ENCODE measurements at places on chromosomes 7 and 10.
A peak's percentile ranks its signal among the peaks of the same experiment; 100 is the strongest.

DNA sequence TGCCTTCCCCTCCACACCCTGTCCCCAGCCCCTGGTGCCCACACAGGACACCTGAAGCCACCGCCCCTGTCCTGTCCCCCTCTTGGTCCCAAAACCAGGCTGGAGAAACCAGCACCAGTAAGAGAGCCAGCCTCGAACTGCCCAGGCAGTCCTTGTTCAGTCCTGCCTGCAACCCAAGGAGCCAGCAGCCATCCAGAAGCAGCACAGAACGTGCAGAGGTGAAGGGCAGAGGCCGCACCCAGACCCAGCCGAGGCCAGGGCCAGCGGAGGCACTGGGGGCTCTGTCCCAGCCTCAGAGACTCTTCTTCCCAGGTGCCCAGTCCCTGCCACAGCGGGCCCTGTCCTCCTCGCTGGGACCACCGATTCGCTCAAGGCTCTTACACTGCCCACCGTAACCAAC is 23.3 kb upstream of the CNPY1 start:
- no peak for DNase-seq

DNA sequence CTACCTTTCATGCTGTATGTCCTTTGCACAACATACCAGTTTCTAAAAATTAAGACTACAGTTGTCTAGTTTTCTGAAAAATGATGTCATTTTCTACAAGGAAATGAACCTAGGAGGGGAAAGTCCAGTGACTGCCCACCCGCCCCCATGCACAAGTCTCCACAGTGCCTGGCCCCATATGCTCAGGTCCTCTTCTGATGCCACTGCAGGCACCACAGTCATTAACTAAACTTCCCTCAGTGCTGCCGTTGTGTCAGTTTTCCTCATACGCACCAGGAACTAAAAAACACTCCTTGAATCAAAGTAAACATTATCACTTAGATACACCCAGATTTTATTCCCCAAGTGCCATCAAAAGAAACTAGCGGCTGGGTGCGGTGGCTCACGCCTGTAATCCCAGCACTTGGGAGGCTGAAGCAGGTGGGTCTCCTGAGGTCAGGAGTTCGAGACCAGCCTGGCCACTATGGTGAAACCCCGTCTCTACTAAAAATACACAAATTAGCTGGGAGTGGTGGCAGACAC is 6.9 kb upstream of the TNS3 start:
- no peak for DNase-seq

DNA sequence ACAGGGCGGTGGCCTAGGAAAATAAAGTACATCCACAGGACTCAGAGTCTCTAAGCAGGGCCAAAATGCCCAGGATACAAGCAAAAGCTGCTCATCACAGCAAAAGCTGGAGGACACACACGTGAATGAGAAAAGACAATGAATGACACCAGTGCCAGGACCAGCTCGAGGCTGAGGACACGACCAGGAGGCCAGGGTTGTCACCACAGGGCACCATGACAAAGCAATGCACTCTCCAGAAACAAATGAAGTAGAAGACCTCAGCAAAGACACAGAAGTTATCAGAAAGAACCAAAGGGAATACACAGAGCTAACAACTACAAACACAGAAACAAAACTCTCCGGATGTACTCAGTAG is 92.1 kb downstream of the FOXL3 start:
- DNase-seq: peak; percentile 4

DNA sequence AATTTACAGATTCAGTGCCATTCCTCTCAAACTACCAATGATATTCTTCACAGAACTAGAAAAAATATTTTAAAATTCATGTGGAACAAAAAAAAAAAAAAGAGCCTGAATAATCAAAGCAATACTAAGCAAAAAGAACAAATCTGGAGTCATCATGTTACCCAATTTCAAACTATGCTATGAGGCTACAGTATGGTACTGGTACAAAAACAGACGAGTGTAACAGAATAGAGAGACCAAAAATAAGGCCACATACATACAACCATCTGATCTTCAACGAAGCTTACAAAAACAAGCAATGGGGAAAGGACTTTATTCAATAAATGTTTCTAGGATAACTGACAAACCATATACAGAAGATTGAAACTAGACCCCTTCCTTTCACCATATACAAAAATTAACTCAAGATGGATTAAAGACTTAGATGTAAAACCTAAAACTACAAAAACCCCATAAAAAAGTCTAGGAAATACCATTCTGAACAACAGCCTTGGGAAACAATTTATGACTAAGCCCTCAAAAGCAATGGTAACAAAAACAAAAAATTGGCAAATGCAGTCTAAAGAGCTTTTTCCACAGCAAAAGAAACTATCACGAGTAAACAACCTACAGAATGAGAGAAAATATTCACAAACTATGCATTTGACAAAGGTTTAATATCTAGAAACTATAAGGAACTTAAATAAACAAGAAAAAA is 207.7 kb downstream of the PTN start:
- no peak for DNase-seq

DNA sequence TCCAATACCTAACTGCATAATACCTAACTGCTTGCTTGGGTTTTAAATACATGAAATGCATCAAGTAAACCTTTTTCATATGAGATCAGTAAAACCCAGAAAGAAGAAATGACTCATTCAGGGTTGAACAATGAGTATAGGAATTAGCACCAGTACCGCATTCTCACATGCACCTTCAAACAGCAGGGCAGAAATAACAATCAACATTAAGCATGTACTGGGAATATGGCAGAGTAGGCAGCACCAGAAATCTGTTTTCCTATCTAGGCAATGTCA is 850.3 kb upstream of the SORCS1 start:
- DNase-seq: no peak

GRCh38 chr10:64261092-64261491 is 739.9 kb downstream of the REEP3 start:
- no peak for DNase-seq

DNA sequence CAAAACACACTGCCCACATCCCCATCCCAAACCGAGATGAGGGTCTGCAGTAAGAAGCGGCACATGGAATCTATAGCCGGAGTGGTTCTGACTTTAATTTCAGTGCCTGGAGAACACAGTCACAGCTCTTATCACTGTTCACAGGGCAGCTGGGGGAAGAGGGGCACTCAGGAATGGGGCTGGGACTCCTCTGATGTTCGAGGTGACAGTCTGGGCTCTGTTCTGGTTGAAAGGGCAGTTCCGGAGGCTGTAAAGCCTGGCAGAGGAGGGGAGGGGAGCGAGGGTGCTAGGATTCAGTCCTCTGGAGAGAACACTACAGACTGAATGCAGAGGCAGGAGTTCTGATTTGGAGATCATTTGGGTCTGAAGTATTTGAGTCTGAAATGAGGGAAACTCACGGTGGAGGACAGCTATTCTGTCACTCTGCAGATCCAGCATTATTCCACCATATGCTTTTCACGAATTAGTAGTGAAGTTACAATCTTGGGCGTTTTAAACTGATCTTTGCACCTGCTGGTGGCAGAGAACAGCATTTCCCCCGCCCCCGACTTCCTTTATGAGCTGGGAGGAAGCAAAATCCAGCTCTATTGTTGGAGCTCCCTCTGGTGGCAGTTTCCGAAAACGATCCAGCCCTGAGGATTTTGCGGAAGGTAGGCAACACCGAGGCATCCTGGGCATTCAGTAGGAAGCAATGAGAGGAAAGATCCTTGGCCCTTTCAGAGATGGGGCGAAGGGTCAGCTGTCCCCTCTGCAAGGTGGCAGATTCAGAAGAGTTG is 22.7 kb upstream of the KCNK18 start:
- peak; percentile 87 for DNase-seq

GRCh38 chr7:66267249-66267648 is 62.1 kb downstream of the TPST1 start:
- peak; percentile 74 for DNase-seq
